Stimulated activated CD8-positive, alpha-beta memory T cell treated with anti-CD3 and anti-CD28 coated beads, Interleukin-15, amount 100 ng/mL, for 48 hours (primary cell): ENCODE measurements at places on chromosomes 3 and 15.

- DNase-seq = no peak
Measured at GRCh38 chr3:101219842-101220560, 100.4 kb downstream of the IMPG2 start.

GRCh38 chr15:48802257-48802656 is 8.6 kb downstream of the CEP152 start:
- no peak for DNase-seq

DNA sequence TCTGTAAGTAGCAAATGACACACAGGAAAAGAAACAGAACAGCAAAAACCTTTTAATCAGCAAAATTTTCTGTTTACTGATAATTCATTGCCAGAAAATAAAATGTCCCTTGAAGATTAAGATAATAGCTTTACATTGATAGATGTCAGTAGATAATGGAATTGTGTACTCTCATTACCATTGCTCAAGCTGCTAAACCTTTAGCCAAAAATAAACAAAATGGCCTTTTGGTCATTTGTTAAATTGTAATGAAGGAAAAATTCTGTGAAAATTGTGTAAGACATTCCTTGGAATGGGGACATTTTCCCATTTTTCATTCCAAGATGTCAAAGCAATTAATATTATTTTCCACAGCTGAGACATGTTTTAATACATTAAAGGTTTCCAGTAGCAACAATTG is 189.8 kb downstream of the PLOD2 start:
- DNase-seq = no peak

- no peak for DNase-seq
Measured at GRCh38 chr3:139259398-139259797, 84.4 kb upstream of the MRPS22 start.

GRCh38 chr15:31799715-31800321 is 230.5 kb upstream of the CHRNA7 start:
- DNase-seq = no peak

- no peak for DNase-seq
Measured at GRCh38 chr3:40524222-40524567, 565 bp upstream of the ZNF621 start.

- DNase-seq = no peak
Measured at GRCh38 chr3:5194801-5195509, 7.4 kb downstream of the EDEM1 start.

GRCh38 chr3:58965865-58966264 is 84.0 kb downstream of the CFAP20DC start:
- no peak for DNase-seq

GRCh38 chr3:81339040-81339845 is 422.2 kb downstream of the GBE1 start:
- no peak for DNase-seq

DNA sequence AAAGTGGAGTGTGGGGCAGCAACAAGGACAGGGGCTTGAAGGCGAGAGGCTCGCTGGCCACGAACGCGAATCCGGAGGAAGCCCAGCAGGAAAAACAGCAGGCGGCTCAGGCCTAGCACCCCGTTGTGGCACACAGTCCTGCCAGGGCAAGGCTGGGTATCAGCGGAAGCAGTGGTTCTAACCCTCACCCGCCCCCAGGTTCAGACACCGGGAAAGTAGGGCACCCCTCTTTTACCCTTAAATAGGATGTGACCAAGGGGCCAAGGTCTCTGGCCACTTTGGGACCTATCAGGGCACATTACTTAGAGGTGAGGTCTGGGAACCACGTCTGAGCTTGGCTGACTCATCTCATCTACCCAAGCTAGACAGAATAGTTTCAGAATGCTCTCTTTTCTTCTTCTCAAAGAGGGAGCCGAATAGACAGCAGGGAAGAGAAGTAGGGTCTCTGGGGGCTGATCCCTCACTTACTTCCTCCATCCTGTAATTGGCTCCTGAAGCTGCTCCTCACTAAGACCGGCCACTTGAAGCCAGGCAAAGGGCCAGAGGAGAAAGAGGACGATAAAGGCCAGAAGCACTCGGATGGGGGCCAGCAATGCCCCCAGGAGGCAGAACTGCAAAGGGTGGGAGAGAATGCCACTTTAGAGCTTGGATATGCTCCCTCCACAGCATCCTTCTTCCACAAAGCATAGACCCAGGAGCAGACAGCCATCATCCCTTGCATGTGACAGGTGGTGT is 1.7 kb downstream of the LPCAT4 start:
- DNase-seq = no peak

GRCh38 chr3:120298996-120299395 is 14.0 kb upstream of the GPR156 start:
- DNase-seq = no peak

GRCh38 chr3:13462822-13463221 is 17.3 kb upstream of the HDAC11 start:
- no peak for DNase-seq

GRCh38 chr3:114597012-114597411 is 303.2 kb downstream of the TIGIT start:
- DNase-seq = no peak

- DNase-seq = no peak
Measured at GRCh38 chr3:100984308-100984707, 8.9 kb downstream of the ABI3BP start.

DNA sequence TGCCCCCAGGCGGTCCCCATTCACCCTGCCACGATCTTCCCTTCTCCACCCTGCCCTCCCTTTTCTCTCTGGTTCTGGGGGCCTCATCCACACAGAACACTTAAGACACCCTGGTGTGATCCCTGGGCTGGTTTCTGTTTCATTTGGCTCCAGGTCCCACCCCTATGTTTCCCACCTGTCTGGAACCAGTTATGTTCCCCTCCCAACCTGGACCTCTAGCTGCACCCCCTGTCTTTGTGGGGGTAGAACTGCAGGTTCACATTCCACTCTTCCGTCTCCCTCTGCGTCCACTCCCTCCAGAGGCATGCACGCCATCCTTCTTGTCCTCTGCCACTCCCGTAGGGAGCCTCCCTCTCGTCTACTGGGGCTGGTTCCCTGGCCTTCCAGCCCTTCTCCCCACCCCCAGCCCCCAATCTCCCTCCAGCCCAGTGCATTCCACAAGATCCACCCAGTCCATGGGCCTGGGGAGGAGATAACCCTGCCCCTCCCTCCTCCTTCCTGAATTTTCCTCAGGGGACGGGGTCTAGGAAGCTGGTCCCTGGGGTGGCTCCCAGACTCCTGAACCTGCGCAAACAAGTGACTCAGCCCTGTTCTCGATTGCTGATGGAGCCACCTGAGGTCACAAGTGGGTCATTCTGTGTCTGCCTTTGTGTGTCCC is 73.8 kb downstream of the ABTB1 start:
- no peak for DNase-seq

- DNase-seq = no peak
Measured at GRCh38 chr15:27669641-27670040, 429.5 kb downstream of the OCA2 start.

- DNase-seq = no peak
Measured at GRCh38 chr3:82163907-82164520, 402.6 kb upstream of the GBE1 start.

DNA sequence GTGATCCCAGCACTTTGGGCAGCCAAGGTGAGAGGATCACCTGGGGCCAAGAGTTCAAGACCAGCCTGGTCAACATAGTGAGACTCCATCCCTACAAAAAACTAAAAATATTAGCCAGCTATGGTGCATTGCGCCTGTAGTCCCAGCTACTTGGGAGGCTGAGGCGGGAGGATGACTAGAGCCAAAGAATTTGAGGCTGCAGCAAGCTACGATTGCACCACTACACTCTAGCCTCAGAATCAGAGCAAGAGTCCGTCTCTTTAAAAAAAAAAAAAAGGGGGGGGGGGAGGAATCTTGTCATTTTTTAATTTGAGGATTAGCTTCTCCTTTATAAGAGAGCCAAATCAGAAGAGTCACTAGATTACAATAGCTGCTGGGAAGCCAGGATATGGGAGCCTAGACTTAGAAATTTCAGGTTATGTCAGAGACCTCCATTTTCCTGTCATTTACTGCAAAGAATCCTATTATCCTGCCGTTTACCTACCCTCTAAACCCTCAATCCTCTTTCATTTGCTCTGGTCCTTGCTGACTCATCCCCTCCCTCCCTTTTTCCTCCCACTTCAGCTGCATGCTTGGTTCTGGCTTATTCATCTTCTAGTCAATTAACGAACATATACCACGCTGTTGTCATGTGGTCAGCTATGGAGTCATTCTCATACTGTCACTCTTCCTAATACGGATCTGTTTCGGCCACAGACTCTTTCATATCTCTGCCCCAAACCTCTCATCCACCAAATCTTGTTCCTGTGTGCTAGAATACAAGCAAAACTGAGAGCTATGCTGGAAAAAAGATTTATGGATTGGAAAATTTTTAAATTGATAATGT is 83.8 kb upstream of the PPIB start:
- peak; percentile 47 for DNase-seq

DNA sequence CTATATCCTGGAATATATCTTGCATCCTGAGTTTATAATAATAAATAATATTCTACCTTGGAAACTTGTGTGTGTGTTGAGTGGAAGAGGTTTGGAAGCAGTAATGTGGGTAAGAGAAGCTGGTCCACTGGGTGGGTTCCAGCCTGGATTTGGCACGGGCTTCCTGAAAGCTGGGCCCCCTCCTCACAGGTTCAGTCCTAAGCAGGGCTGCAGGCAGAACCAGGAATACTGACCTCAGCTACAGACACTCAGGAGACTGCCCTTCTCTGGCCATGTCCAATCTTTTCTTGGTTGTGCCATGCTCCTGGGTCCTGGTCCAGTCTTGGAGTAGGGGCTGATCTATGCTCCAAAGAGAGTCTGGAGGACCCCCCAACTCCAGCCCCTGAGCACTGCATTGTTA is 4.5 kb downstream of the MYD88 start:
- DNase-seq = no peak

DNA sequence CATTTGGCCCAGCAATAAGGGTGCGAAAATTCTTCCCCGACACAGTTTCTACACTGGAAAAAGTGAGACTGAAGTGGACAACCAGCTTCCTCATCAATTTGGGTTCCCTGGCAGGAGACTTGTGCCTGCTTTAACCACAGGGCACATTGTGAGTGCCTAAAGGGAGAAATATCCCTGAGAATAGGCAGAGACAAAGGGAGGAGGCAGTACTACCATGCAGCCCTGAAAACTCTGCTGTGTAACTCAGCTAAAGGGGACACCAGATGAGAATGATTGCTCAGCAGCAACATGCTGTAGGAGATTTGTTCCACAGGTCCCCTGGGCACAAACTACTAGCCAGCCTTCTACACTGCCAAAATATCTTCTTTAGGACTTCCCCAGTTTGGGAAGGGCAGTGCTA is 15.6 kb upstream of the KPNA4 start:
- no peak for DNase-seq

- DNase-seq = no peak
Measured at GRCh38 chr3:98829246-98829832, 66.2 kb downstream of the ST3GAL6 start.

- DNase-seq = no peak
Measured at GRCh38 chr3:141103067-141103466, 51.9 kb downstream of the SPSB4 start.

DNA sequence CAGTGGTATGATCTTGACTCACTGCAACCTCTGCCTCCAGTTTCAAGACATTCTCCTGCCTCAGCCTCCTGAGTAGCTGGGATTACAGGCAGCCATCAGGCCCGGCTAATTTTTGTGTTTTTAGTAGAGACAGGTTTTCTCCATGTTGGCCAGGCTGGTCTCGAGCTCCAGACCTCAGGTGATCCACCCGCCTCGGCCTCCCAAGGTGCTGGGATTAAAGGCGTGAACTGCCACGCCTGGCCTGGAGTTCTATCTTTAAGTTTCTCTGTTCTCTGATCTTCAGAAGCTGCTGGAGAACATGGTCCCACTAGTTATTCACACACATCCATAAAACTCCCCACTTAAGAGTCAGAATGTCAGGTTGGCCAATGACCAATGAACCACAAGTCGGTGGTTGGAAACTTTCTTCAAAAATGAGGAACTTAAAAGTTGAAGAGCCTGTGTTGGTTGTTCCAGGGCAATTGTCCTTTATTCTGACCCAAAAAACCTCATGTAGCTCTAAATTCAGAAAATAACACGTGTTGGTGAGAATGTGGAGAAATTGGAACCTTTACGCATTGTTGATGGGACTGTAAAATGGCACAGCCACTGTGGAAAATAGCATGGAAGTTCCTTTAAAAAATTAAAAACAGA is 55.9 kb upstream of the PIK3CB start:
- DNase-seq = no peak

GRCh38 chr15:93451822-93452221 is 362.8 kb upstream of the RGMA start:
- DNase-seq = no peak

- DNase-seq = no peak
Measured at GRCh38 chr15:74642734-74643664, 27.4 kb downstream of the CLK3 start.

DNA sequence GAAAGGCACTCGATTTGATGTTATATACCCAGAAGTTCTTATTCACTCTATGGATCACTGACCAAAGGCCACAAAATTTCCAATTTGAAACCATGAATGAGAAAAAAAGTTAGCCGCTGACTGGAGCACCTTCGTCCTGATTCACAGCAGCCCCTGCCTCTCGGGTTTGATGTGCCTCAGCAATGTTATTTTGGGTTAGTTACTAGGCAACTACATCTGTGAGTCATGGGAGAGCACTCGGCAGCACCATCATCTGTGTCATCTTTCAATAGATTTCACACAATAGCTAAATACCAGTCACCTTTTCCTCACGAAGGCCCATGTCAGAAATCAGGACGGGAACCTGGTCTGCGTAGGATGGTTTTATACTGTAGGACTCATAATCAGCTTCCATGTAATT is 269.2 kb downstream of the ZBBX start:
- no peak for DNase-seq

GRCh38 chr15:80503319-80503952 is 99.3 kb downstream of the ARNT2 start:
- no peak for DNase-seq

DNA sequence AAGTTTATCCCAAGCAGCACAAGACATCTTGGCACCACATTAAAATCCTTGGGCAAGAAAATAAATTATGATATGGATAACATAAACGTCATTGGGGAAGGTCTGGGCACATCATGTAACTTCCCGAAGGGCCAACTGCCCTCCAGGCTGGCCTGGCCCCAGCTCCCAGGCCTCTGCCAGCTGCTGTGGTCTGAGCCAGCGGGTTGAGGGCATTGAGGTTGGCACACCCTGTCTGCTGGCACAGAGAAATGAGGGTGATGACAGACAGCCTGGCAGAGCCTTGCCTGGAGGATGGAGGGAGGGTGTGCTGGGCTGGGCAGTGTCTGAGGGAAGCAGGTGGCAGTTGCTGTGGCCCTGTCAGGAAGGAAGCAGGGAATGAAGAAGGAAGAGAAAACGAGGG is 3.3 kb upstream of the RBSN start:
- DNase-seq = no peak

DNA sequence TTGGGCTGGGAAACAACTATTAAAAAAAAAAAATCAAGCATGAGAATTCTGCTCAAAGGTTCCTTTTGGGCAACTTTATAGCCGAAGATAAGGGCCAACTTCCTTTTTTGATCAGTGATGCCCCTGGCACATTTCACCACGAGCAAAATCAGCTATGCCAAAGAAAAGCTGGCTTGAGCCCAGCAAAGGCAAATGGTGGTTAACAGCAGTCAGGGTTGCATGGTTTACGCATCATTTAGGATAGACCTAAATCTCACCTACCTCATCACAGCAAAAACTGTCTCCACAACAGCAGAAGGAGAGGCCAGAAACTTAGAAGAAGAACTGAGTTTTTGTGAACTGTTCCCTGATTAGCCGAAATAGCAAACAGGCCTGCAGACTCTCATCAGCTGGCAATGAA is 220.1 kb upstream of the CDIN1 start:
- DNase-seq = no peak
